ENCODE measurements at places on chromosomes 11 and 22.

GRCh38 chr11:134533511-134533910, 121.5 kb upstream of the B3GAT1 start:
- DNase-seq, result no peak

- DNase-seq, result no peak
Observed at GRCh38 chr22:46629291-46629690, 9.1 kb downstream of the GRAMD4 start.

DNA sequence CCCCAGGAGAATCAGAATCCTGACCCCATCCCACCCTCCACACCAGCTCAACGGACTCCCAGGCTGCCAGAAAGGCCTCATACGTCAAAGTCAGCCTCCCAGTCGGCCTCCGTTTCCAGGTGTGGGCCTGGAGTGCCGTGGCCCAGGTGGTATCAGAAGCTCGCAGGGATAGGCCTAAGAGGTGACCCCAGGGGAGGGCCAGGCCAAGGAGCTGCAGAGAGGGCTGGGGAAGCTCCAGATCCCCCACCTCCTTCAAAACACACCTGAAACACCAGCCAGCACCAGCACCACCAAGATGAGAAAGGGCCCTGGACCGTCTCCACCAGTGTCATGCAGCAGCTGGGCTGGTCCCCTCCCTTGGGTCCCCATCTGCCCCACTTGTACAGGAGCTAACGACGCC, 20.3 kb downstream of the ASCL2 start:
- no peak for DNase-seq

DNA sequence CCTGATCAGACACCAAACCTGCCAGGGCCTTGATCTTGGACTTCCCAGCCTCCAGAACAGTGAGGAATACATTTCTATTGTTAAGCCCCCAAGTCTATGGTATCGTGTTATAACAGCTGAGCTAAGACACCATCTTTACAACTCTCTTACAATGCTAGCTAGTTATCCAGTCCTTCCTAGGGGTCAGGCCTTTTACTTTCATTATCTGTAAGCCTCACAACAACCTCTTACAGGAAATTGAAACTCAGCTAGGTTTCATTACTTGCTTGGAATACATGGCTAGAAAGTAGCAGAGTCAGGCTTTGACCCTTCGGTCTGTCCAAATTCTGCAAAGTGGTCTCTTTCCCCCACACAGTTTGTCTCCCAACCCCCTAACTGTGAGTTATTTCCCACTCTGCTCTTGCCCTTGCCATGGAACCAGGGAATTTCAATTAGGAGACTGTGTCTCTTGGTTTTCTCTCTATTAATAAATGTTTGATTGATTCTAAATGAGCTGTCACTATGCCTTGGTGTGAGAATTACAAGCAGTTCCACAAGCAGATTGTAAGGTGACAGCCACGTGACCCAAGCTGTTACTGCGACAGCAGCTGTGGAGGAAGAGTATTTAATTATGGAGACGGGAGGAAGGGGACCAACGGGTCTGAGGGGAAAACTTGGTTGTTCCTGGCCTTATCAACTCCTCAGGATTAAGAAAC, 38.4 kb upstream of the CLMP start:
- peak; percentile 5 for DNase-seq

DNA sequence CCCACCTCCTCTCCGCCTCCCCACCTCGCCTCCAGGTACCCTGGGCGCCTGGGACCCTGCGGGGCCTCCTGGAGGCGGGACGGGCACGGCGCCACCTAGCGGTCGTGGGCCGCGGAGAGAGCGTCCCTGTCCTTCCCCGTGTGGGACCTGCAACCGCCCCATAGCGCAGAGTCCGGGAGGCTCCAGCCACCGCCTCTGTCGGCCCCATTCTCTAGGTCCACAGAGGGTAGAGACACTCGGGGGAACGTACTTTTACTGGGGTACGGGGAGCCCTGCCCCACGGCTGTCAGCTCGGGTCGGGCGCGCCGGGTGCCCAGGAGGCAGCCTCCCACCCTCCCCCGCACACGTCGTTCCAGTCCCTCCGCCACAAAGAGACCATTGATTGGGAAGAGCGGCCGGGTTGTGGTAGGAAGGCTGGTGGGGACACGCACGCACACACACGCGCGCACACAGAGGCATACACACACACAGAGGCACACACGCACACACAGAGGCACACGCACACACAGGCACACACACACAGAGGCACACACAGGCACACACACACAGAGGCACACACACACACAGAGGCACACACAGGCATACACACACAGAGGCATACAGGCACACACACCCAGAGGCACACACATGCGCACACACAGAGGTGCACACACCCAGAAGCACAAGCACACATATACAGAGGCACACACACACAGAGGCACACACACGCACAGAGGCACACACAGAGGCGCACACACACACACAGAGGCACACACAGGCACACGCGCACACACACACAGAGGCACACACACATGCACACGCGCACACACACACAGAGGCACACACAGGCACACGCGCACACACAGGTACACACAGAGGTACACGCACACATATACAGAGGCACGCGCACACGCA, 12.6 kb upstream of the NECTIN1 start:
- no peak for DNase-seq

GRCh38 chr22:47064016-47064415, 301.6 kb downstream of the TBC1D22A start:
- no peak for DNase-seq

- peak; percentile 72 for DNase-seq
Observed at GRCh38 chr11:61897387-61898246, 6.3 kb upstream of the FADS3 start.

- no peak for DNase-seq
Observed at GRCh38 chr22:48662476-48663135, 1165.1 kb downstream of the BRD1 start.

DNA sequence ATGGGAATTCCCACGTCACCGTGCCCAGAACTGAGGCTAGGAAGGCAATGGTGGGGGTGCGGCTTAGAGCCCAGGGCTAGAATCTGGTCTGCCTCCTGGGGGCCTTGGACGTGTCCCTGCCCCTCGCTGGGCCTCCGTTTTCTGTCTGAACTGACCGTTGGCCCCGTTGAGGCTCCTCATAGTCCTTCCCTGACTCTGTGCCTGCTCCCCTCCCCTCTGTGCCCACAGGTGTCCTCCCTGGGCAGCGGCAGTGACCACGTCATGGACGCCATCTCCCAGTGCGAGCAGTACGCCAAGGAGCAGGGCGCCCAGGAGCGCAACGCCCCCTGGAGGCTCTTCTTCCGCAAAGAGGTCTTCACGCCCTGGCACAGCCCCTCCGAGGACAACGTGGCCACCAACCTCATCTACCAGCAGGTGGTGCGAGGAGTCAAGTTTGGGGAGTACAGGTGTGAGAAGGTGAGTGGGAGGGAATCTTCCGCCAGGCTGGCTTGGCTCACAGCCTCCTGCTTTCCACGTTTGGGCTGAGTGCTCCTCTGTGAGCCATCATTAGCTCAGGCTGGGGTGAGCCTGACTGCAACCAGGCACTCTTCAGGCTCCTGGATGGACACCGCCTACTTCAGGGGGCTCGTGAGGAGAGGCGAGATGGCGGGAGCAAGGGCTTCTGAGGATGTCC, 63.9 kb downstream of the MYO7A start:
- peak; percentile 60 for DNase-seq

- DNase-seq, result no peak
Observed at GRCh38 chr11:15144347-15144746, 29.6 kb downstream of the INSC start.

- peak; percentile 57 for DNase-seq
Observed at GRCh38 chr11:8566613-8567210, 27.3 kb downstream of the STK33 start.

GRCh38 chr11:114651145-114651718, 27.1 kb upstream of the NXPE2 start:
- DNase-seq, result no peak

DNA sequence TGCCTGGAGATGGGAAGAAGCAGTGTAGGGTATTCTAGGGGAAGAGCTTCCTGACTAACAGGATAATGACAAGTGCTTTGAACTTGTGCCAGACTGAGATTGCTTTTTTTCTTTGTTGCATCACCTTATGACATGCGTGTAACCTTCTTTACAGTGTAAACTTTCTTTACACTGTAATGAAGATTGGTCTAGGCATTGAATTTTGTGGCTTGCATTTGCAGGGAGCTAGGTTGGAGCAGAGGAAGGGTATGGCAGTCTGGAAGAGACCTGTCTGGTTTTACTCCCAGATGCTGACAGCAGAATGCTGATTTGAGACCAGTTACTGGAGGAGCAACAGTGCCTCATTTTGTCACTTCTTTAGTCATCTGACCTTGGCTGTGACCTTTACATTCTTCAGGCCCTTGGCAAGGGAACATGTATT, 5.6 kb downstream of the DDB2 start:
- DNase-seq, result no peak

GRCh38 chr22:42635531-42635930, 4.9 kb downstream of the ATP5MGL start:
- no peak for DNase-seq
